ENCODE measurements at places on chromosomes 4 and X.

- DNase-seq = no peak
These were observed 127.1 kb downstream of the CFAP299 start for GRCh38 chr4:80462621-80463091.

GRCh38 chr4:38160487-38161207, 200.4 kb downstream of the PTTG2 start:
- peak; percentile 41 for DNase-seq

DNA sequence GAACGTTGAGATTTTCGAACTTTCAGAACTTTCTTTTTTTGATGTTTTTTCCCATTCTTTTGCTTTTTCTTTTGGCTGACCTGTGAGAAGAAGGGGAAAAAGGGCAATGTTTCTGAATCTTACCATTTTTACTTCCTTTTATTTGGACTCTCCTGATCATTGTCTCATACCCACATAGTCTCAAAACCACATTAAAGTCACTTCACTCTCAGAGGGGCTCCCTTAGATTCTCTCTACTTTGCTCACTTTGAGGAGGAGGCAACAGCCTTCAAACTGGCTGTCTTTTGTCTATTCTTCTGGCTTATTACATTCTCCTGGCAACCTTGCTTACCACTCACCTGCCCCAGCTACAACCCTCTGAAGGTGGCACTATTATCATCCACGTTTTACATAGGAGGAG, 3.7 kb downstream of the CXCL9 start:
- no peak for DNase-seq

- no peak for DNase-seq
These were observed 39.8 kb downstream of the GRIA3 start for GRCh38 chrX:123223859-123224258.
